ENCODE measurements at places on chromosomes 1 and 21.

DNA sequence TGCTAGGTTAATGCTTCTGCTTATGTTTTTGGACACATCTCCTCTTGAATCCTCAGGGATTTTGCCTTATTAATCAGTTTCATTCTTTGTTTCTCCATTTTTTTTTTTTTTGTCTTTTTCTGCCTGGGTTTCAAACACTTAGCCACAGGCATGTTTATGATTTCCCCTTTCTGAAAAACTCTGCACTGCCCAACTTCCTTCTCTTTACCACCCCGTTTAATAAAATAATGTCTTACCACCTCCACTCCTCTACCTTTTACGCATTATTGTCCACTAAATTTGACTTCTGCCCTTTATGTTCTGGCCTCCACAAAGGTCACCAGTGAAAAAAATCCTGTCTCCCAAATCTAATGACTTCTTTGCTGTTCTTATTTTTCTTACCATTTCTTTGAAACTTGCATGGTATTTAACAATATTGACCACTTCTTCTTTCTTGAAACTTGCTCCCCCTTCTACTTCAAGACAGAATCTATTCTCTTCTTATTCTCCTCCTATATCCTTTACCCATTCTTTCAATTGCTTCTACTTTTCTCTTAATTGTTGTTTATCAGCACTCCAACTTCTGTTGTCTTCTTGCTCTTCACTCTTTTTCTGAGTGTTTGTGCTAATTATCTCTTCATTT is 150.3 kb downstream of the TNFSF18 start:
- DNase-seq, result no peak

DNA sequence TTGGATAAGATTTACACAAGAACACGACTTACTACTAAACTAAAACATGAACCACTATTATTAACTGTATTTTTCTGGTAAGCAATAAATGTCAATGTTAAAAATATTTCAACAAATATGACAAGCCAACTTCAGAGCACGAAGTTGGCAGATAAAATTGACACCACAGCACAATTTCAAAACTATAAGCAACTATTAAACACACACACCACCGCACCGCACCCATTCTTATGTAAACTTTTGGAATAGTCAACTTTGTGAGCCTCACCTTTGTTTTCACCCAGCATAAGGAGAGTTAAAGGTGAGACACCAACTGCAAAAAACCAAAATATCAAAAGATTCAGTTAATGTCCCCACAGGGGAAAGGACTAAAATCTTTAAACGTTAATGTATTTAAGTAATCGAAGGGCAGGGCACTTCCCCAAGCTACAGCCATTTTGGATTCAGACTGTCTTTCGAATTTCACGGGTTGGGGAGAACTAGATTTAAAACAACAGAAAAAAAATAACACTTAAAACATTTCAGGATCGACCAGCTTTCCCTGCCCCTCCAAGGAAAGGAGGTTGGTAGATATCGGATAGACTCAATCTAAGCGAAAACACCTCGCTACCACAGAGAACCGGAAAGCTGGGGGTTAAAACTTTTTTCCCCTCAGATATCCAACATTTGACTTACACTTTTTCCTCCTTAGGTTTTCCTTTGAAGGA is 872 bp downstream of the GPBP1L1 start:
- DNase-seq, result no peak

GRCh38 chr1:167221126-167221737 is 546 bp downstream of the POU2F1 start:
- DNase-seq, result peak; percentile 60

GRCh38 chr1:168467452-168467851 is 76.3 kb downstream of the XCL2 start:
- DNase-seq, result no peak

DNA sequence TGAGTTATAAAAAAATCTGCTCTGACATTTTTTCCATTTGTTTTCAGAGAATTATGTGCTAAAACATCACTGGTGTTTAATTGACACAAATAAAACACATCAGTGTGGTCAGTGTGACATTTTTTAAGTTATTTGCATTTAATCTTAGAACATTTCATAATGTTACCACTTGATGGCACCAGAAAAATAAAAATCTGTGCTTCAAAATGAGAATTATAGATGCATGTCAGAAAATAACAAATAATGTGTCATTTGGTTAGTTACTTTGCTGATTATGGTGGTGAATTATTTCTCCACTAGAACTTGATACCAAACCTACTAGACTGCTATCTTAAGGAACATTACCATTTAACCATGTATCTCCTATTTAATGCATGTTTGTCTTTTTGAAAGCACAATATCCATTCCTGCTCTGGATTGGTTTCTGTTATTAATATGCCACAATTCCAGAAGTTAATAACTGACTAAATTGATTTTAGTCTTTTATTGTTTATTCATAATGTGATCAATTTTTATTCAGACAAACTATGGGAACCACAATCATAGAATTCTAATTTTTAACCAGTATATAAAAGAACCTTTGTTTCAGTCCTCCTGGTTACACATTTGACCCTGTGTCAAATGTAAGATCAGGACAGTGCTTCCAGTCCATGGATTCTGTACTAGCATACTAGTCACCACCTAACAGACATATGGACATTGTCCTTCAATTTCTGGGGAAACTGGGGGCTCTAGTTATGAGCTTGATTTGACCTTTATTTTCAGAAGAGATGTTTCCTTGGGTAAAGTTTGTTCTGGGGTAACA is 81.0 kb downstream of the RPS6KC1 start:
- no peak for DNase-seq

GRCh38 chr21:33007747-33008146 is 18.0 kb upstream of the OLIG2 start:
- DNase-seq, result no peak

GRCh38 chr1:62436466-62437272 is at the start of gene USP1:
Gene USP1 (plus strand): TSS chr1:62437049. CDS start chr1:62439868, 2,819 bp downstream.
- no peak for DNase-seq

- no peak for DNase-seq
Observed at GRCh38 chr1:182381962-182382819, 9.4 kb downstream of the GLUL start.

DNA sequence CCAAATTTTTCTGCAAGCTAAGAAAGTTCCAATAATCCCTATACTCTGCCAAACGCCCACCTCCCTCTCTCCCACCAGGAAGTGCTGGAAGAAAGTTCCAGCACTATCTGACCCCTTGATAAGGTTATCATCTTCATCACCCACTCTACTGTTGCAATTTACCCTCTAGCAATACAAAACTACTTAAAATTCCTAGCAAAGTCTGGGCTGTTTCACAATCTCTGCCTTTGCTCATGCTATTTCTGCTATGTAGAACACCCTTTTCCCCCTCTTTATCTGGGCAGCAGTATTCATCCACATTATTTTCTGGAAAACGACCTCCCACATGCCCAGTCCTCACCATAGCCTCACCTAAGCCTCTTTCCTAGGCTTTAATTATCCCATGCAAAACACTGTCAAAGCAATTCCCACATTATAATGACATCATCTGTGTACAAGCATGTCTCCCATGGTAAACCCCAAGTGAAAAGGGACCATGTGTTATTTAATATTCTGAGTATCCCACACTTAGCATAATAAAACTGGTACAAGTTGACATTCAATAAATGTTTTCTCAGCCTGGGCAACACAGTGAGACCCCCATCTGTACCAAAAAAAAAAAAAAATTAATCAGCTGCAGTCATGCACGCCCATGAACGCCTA is 12.0 kb downstream of the F11R start:
- DNase-seq, result no peak

DNA sequence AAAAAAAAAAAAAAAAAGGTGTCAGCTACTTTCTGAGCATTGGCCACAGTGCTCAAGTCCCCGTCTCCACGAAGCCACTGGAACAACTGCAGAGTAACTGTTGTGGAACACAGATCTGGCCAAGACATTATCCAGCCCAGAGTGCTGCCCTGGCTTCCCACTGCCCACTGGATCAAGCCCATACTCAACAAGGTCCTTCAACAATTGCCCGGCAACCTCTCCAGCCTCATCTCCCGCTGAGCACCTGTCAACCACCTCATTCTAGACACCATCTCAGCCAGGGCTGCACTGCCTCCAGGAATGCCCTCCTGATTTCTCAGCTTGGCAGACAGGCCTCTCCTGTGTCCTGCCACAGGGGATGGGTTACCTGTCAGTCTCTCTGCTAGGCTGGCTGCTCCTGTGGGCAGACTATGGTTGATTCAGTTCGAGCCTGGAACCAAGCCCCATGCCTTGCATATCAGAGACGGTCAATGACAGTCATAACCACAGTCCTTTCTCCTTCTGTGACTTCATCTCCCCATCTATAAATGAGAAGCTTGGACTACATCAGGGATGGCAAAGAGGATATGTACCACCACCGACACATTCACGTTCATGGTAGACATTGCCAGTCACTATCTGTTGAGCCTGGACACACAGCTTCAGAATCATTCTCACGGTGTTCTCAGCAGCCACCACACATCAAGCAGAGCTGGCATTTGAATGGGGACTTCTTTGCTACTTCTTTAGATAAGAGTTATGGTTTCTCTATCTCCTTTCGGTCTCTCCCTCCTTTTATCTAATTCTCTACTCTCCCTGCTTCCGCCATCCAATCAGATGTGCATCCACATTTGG is 76.9 kb downstream of the MRPL37 start:
- DNase-seq, result no peak

- DNase-seq, result no peak
Observed at GRCh38 chr1:209620487-209620884, 31.7 kb downstream of the LAMB3 start.

DNA sequence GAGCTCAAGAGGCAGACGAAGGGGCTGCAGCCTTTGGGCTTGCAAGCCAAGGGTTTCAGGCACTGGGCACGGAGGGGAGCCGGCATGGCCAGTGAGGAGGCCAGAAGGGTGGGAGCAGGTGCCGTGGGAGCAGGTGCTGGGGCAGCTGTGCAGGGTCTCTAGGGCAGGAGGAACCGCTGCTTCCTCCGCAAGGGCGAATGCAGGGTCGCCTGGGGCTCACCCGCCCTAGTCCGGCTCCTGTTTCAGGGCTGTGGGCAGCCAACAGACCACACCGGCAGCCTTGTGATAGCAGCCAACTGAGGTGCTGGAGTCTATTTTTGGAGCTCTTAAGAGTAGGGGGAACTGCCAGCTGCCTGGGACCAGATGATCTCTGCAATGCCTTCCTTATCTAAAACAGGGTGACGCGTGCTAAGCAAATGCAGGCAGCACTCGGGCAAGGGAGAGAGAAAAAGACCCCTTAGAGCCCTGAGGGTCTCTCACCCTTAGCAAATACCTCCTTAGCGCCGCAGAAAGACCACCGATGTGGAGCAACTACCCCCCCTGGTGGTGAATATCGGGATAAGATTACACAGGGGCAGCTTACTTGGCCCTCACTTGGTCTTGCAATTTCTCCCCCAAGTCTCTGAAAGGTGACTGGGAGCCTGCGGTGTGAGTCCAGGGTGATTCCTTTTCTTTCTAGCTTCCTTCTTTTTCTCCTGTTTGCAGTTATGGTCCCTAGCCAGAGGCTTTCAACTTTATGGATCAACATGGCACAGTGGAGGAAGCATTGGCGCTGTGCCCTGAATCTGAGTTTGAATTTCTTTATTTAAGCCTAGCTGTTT is 20.7 kb upstream of the MAPKAPK2 start:
- peak; percentile 44 for DNase-seq

DNA sequence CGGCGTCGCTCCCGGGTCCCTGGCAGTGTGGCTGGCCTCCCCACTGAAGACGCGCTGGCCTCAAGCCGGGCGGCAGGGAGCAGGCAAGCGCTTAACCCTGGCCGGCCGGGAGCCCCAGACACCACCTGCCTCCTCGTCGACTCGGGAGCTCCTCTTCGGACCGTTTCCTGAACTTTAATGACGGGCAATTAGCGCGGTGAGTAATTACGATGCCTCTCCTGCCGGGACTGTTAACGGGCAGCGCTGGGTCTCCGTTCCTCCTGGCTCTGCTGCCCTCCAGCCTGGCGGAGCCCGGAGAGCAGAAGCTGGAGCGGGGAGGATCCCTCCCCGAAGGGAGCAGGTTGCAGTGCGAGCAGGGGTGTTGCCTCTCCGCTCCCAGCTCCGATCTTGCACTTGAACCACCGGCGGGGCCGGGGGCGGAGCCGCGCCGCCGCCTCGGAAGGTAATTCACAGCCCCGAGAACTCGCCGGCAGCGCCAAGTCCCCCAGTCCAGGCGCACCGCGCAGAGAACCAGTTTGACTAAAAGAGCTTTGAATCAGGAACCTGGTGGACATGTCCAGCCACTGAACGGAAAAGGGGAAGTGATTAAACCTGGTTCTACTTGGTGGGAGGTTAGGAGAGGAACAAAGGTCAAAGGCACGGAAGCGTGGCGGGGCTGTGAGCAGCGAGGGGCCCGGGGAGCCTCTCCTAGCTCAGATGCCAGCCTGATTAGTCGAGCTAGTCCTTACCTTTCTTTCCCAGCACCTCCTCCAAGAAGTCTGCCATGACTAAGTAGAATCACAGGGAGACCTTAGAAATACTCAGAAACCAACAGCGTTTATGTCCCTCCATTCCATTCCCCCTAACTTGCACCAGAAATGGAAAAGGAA is 18.3 kb upstream of the PLEKHA6 start:
- peak; percentile 55 for DNase-seq

GRCh38 chr1:2105781-2106524 is 55.7 kb downstream of the PRKCZ start:
- DNase-seq, result no peak

GRCh38 chr1:231678011-231678432 is 51.4 kb downstream of the DISC1 start:
- DNase-seq, result no peak

DNA sequence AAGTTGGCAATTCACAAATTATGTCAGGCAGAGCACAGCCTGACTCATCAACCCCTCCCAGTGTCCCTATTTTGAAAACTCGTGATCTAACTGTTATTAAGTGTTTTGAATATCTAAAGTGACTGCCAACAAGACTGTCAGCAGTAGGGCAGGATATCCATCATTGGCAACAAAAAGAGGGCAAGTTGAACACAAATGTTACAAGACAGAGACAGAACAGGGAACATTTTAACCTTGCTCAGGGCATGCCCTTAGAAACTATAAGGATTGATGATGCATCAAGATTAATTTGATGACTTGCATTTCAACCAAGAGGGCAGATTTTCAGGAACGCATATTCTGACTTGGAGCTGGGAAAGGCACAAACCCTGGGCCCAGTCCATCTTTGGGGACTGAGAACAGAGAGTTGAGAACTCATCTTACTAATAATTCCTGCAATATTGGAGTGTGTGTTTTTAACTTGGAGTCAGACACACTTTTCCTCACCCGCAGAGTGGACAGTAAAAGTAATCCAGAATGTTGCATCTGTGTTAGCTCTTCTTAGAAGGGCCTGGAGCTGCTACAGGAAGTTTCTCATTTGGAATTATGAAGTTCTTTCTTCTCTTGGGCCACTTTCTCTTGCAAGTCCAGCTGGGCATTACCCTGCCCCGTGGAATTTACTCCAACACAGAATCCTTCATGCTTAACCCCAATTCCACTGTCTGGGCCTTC is 317.2 kb downstream of the LTN1 start:
- no peak for DNase-seq

DNA sequence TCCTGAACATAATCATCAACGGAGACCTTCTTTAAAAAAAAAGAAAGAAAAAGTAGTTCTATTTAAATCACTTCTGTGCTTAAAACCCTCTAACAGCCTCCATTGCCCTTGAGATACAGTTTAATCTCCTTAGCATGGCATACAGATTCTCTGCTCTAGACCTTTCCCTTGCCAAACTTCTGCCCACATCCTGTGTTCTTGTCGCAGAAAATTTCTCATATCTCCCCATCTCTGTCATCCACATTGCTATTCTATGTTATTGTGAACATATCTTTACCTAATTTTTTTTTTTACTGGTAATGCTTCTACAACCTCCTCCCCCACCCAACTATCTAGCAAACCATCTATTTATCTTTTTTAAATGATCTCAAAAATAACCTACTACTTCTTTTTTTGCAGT is 135.7 kb upstream of the PROX1 start:
- peak; percentile 64 for DNase-seq

All from naive thymus-derived CD4-positive, alpha-beta T cell (primary cell).